ENCODE measurements at places on chromosomes 16 and 17.

- DNase-seq = peak; percentile 84
Measured at GRCh38 chr17:49576088-49576916, 631 bp downstream of the NXPH3 start.

DNA sequence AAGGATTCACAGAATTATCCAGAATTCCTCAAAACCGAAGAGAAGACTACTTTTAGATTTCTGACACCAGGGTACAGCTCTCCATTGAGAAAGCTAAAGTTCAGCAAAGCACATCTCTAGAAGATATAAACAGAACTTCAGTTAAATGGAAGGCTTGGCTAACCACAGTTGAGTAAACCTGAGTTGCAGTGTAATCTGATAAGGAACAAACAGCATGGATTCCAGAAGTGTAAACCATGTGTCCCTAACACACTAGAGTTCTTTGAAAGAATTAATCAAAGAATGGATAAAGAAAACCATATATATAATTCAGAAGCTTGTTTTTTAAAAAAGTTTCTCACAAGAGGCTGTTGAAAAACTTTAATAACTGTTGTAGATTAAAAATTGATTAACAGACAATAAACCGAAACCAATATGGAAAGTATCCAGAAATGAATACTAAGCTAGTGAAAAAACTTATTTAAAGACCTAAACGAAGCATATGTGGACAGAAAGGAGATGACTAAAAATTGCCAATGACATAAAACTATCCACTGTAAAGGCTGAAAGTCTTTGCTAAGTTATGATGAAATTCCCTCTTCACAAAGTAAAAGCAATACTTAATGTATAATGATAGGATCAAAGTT lies 4.3 kb downstream of the RNF43 start:
- DNase-seq = no peak

- peak; percentile 66 for DNase-seq
Measured at GRCh38 chr17:57946798-57947358, 8.3 kb downstream of the CUEDC1 start.

DNA sequence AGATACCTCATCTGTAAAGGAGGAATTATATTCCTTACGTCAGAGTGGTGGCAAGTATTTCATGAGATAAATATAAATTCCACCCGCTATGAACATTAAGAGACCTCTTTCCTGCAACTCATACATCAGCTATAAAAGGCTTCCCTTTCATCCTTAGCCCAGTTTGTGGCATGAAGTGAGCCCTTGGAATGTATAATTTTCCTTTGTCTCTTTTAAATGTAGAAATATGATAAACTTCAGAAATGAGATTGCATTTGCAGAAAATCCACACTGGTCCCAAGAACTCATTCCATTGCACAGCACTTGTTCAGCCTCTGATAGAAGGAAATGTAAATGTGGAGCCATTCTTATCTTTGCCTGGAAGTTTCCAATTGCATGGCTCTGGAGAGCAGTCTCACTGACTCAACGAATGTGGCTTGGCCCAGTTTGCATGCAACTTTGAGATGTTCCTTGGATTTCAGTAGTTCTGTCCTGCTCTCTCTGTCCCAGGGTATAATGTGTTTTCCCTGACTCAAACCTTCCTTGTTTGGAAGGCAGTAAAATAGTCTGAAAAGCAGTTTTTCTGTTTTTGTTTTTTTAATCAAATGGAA lies 746.4 kb downstream of the CDH11 start:
- no peak for DNase-seq

- DNase-seq = no peak
Measured at GRCh38 chr17:11308531-11308930, 67.5 kb downstream of the SHISA6 start.

Measured in cardiac muscle cell (in vitro differentiated cells and primary cell).